ENCODE measurements at places on chromosomes 4 and X. TPM values are rescaled to one million over a fixed set of nuclear protein-coding genes. Genes with fewer than 3 reads are reported as not detected.

The ARHGAP4 gene
- total RNA-seq, result 15.2 TPM

The MAGEA3 gene
- total RNA-seq, result not detected

The DDIT4L gene
- not detected for total RNA-seq

- peak; percentile 61 for DNase-seq
Observed at GRCh38 chrX:122579526-122579925, 604.6 kb upstream of the GRIA3 start.

- DNase-seq, result no peak
Observed at GRCh38 chr4:56406151-56406550, 18.9 kb upstream of the AASDH start.

DNA sequence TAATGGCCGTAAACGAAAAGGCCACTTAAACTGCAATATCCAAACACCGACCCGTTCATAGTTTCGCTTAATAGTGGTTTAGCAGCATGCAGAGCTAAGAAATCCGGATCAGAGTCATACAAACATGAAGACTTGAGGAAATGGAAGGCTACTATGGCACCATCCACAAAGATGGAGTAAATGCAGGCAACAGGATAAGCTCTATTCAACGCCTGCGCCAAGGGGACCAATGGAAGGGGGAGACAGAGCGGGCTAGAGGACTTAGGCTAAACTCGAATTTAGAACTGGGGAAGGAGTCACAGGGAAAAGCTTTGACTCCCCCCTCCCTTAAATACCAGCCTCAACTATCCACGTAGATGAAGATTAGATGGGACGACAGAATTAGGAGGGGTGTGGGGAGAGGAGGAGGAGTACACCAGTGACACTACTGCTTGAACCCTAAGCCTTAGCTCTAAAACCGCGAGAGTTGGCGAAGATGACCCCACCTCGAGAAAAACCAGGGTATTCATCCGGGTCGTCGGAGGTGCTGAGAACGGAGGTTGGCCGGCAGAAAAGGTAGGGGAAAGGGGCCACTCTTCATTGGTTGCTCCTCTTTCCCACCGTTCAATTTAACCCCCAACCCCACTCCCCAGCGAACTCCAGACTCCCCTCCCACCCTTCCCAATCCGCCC lies 3.5 kb downstream of the HUWE1 start:
- DNase-seq, result peak; percentile 57

DNA sequence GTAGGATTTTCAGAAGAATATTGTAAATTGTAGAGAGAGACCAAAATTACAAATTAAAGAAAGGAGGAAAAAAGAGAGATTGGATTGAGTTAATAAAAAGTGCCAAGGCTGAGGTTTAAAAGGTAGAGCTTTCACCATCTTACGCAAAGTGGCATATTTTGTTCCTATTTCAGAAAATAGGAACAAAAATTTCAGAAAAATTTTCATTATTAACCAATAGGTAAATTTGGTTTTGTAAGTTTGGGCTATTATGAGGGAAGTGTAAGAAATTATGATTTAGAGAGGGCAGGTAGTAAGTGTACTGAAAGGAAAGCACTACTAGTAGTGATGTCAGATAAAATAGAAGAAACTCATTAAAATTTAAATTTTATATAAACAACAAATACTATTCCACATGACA lies 479.7 kb downstream of the ACTRT1 start:
- DNase-seq, result no peak

GRCh38 chr4:120683897-120684540 lies 238.5 kb downstream of the PRDM5 start:
- DNase-seq, result no peak

DNA sequence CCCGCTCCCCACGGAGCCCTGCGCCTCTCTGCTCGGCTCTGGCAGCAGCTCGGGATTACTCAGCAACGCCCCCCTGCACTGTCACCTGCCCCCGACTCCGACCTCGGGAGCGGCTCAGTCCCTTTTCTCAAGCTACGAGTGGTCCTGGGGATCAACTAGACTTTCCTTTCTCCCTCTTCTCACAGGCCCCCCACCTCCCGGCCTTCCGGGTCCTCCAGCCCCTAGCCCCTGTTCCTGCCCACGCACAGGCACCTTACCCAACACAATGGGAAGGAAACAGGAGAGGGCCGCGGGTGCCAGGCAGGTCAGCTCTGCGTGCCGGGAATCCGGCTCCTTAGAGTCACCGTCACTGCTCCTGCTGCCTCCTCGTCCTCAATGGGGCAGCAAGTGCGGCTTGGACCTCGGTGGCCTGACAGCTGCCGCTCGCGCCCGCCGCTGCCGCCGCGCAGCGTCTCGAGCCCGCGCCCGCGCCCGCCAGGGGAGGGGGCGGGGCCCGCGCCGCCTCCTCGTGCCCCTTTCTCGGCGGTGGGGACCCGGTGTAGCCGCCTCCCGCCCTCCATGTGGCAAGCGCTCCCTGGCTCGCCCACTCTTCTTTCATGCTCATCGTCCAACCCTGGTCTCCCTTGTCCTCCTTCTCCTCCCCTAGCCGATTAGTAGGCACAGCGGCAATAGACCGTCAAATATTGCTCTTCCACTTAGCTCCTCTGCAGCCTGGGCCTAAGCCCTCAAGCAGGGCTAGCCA lies at the start of gene RAB9B:
RAB9B (minus strand) TSS at position 455 of the 742 bp plus-strand sequence. CDS start 6,473 bp downstream, outside the sequence.
- peak; percentile 10 for DNase-seq

DNA sequence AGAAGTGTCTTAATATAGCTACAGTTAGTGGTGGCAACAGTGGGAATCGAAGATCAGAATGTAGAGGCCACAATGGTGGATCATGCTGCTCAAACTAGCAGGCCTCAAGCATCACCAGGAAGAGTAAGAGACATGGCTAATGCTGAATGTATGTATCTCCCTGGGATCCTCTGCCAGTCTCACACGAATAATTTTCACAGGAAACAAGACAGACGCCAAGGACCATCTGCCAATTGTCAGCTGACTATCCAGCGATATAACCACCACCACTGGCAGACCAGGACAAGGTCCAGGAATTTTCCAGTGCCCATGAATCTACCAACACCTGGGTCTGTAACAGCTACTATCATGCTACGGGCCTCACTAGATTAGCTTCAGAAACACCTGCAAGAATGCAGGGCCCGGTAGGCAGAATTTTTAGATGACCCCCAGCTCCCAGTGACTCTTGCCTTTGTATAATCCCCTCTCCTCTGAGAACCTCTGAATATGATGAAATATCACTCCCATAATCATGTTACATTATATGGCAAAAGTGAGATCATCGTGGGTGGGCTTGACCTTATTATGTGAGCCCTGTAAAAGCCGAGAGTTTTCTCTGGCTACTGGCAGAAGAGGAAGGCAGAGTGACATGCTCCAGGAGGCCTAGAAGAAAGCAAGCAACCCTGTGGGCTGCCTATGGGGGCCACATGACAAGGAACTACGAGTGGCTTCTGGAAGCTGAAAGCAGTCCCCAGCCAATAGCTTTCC lies 429.8 kb downstream of the BCOR start:
- DNase-seq, result no peak

DNA sequence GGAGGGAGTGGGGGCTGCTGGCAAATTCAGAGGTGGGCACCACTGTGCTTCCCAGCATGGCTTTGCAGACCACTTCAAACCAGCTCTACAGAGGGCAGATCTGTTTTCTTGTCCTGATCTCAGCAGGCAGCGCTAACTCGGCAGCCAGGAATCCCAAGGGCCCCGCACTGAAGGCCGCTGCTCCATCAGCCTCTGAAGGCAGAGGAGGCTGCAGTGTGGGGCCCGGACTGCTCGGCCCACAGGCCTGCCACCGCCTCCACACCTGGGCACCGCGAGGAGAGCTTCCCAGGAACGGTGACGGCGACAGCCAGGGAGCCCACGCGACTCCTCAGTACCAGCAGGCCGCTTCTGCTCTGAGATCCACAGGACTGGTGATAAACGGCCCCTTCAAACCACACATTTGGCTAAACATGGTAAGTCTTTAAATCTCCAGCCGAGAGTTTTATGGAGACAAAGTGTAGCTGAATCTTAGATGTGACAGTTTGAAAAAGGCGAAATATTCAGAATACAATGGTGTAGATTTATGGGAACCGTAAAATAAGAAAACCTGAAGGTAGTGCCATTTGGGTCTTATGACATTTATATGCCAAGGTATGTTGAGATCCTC lies 23.6 kb downstream of the DCTD start:
- no peak for DNase-seq

DNA sequence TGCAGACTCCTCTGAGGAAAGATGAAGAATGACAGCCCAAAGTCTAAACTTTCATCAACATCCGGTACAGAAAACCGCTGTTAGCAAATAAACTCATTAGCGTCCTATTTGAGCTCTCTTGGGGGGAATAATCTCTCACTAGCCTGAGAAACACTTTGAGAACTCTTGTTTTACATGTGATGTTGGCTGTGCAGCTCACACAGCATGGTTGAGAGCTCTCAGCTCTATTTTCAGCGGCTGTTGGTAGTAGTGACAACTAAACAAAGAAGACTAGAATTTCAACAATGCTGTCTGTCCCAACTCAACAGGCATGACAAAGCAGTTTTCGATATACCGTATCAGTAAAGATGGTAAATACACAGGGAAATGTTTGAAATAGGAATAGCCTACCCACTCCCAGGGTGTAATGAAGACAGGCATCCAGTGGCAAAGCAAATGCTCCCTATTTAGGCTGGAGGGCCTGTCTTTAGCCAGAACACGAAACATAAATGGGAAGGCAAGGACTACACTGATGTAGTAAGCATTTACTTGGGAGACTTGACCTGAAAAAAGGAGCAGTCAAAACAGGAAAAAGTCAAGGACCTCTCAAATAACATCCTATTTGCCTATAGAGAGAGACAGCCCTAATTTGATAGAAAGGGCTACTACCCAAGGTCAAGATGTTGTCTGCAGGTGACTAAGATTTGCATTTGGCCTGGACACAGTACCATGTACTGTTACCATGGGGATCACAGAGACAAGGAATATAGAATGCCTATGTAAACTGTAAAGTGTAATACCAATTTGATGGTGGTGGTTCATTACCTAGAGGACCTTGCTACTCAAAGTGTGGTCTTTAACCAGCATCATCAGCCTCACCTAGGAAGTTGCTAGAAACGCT lies 60.4 kb downstream of the PPEF2 start:
- no peak for DNase-seq

DNA sequence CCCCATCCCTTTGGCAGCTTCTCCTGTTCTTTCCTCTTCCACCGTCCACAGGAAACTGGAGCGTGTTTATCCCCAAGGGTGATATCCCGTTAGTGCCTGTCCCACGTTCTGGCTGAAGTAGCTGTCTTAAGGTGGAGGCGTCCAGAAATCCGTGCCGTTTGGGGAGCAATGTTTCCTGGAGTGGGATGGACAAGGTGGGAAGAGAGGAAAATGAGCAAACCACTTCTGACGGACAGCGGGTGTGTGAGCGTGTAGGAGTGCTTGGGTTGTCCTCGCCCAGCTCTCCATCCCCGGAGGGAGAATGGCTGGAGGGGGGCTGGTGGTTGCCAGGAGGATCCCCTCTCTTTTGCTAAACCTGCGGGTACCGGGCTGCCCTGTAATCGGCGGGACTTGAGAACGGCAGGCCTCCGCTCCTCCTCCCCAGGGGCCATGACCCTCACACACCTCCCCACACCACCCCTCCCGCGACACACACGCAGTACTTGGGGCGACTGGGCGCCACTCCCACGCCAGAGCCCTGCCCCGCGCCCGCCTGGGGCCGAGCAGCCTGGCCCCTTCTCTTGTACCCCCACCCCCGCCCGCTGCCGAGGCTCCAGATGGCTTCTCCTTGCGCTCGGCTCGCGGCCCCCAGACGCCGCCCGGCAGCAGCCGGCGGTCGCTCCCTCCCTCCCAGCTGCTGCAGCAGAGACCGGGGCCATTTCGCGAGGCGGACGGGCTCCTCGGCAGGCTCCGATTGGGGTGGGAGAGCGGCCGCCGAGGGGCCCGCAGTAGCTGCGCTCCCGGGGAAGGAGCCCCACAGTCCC lies 13.9 kb upstream of the PRDM8 start:
- DNase-seq, result peak; percentile 79

DNA sequence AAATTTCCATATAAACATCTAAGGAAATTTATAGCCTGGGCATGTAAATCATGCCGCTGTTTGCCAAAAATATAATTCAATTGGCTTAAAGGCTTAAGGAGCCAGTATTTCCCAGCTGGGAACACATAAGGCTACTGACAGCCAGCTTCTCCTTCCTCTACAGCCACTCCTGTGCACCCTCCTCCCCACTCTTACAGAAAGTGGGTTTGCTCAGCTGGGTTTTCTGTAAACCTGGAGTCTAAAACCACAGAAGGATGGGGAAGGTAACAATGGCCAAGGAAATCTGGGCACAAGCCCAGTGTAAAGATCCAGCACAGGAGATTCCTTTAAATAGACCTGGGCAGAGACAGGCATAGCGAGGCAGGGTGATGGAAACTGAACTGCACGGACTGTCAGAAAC lies 18.5 kb downstream of the ACSL1 start:
- no peak for DNase-seq

- DNase-seq, result peak; percentile 2
Observed at GRCh38 chrX:120310861-120311726, at the start of gene TMEM255A. Gene TMEM255A, minus strand, starts transcription at chrX:120311461. Its CDS starts 152 bp downstream, at chrX:120311309.

GRCh38 chrX:135974279-135974856 lies 580 bp upstream of the MMGT1 start:
- peak; percentile 42 for DNase-seq

DNA sequence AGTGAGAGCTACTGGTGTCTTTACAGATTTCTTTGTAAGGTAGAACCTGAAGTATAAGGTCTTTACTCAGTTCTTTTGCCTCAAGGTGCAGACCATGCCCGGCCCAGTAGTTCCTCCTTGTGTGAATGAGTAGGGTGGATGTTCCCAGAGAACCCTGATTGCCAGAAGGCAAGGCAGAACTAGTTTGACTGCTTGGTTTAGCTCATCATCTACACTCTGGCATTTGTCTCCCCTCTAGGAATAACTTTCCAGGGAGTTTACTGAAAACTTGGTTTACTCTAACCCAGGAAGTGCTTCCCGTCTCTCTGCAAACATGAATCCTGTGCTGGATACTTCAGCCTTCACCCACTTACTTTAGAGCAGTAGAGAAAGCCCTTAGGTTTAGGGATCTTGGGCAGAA lies 29.1 kb downstream of the MCUB start:
- no peak for DNase-seq

- peak; percentile 23 for DNase-seq
Observed at GRCh38 chr4:125991398-125991797, 676.6 kb downstream of the FAT4 start.

- DNase-seq, result no peak
Observed at GRCh38 chr4:98293104-98293887, 32.1 kb downstream of the RAP1GDS1 start.

GRCh38 chr4:12778191-12778590 lies 705.9 kb downstream of the RAB28 start:
- no peak for DNase-seq

DNA sequence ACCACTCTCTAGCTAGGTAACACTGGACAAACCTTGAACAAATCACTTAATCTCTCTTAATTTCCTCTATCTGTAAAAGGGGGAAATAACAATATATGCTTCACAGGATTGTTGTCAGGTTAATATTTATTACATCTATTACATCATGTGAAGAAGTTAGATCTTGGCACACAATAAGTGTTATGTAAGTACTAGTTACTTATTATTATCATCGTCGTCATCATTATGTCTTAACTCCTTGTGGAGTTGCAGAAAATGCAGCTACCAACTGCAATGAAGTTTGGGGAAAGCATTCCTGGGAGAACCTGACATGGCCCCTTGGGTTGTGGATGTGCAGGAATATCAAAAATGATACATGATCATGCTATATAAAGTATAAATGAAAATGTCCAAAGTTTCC lies 4.8 kb upstream of the JCHAIN start:
- no peak for DNase-seq

All from LHCN-M2 (cell line).